ENCODE measurements at places on chromosomes 2 and 18.

GRCh38 chr2:227890495-227891079 is 19.2 kb downstream of the DAW1 start:
- DNase-seq, result peak; percentile 38

DNA sequence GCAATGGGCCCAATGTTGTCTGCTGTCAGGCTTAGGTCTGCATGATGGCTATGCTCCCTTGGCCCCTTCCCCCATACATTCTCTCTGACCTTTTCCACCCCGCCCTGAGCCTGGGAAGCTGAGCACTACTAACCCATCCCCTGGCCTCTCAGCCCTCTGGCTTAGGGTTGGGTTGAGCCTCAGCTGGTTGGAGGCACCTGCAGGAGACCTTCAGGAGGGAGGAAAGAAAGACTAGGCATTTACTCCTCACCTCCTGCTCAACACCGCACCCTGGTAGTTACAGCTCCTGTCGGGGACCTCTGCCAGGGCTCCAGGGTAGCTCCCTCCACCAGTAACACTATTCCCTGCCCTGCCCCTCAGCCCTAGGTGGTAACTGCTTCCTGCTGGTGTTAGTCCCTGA is 80.5 kb downstream of the GALNT14 start:
- DNase-seq, result no peak

- no peak for DNase-seq
Observed at GRCh38 chr2:71064110-71064611, 4.3 kb upstream of the NAGK start.

DNA sequence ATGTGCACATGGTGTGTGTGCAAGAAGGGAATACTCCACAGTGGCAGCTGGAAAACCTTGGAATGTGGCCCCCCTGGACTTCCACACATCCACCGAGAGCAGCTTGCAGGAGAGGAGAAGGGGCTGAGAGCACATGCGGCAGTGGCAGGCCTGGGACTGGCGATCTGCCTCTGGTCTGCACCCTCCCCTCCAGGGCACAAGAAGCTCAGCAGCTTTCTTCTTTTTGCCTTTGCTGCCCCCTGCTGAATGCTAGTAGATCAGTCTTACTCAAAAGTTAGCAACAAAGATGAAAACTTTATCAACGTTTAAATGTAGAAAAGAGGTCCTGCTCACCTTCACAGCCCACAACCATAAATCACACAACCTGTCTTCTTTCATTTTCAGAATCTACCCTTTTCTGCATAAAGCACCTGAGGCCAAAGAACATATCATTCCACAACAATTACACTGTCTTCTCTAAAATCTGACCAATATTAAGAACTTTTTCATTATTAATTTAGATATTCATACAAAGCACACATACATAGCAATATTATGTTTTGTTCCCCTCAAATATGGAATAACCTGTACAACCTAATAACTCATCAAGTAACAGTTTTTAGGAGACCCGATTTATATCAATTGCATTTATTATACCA is 34.6 kb downstream of the TGFBRAP1 start:
- DNase-seq, result peak; percentile 72

- DNase-seq, result no peak
Observed at GRCh38 chr18:682833-683232, 25.4 kb downstream of the TYMS start.

GRCh38 chr2:187345338-187345737 is 102.7 kb downstream of the CALCRL start:
- no peak for DNase-seq

GRCh38 chr2:178109813-178110212 is 2.4 kb upstream of the RBM45 start:
- peak; percentile 35 for DNase-seq

DNA sequence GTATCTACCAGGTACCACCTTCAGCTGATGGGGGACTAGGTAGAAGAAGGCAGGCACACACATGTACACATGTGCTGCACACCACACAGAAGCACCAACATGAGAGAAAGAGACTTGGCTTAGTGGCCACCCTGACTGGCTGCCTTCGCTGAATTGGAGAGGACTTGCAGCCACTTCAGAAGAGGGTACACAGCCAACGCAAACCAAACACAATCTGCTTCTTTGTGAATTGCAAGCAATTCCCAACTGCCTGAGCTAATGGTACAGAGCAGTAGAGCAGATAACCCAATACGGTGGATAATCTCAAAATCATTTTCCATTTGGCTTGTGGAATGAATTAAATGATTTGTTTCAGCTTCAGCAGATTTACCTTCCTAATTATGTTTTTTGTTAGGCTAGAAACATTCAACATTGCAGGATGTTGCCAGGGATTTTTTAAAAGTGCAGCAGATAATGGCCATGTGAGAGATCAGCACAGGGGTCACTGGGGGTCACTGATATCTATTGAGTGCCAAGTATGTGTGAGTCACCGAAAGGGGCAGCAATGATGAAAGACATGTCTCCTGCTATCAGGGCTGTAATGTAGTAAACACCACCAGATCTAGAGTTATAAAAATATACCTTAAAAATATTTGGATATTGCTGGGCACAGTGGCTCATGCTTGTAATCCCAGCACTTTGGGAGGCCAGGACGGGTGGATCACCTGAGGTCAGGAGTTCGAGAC is 652.6 kb downstream of the BCL11A start:
- DNase-seq, result no peak

DNA sequence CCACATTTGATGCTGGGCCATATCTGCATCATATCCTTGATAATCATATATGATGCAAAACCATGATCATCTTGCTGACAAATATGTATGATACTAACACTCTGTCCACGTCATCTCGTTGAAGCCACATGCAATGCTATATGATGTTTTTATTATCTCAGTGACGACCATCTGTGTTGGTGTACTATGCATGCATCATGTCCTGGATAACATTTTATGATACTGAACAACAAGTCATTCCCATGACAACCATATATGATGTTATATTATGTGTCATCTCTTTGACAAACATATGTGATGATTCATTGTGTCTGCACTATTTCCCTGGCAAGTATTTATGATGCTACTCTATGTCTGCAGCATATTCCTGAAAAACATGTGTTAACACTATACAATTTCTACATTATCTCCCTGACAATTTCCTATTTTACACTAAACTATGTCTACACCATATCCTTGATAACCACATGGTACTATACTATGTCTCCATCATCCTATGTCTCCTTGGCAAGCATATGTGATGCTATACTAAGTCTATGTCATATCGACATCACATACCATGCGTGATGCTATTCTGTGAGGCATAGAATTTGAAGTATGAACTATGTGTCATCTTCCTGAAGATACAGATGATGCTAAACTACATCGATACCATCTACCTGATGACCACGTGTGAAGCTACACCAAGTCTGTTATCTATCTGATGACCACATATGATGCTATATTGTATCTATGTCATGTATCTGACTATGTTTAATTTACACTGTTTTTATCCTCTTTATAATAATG is 37.0 kb downstream of the DAW1 start:
- peak; percentile 57 for DNase-seq

DNA sequence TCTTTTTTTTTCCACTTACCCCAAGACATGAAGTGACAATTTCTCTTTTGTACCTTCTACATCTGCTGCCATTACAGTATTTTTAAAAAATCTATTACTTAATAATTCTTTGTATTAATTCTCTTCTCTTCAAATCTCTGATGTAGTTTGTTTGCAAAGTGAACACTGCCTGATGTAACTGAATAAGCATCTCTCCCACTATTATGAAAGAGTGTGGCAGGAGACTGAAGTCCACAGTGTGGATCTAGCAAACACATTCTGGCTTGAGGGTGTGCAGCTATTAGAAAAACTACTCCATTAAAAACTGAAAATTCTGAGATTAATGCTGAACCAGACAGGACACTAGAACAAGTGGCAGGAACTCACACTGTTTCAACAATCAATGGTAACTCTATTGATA is 5.0 kb upstream of the SERPINB8 start:
- no peak for DNase-seq
